NB4 (cell line): ENCODE measurements at places on chromosomes 2 and 18.
A peak's percentile ranks its signal among the peaks of the same experiment; 100 is the strongest.

DNA sequence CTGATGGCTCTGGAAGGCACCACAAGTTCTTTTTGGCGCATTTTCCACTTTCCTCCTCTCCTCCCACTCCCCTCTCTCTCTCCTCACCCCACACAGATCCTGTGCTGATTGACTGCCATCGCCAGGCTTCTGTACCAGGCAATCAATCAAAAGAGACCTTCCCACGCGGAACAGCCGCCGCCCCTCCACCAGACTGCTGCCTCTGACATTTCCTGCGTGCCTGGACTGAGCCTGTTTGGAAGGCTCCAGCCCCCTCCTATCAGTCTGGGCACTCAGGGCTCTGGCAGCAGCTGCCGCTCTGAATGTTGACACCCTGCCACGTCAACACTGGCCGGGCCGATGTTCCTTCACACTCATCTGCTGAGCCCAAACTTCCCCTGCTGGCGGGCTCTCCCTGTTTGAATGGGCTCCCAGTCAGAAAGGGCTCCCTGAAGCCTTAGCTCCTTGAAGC, 467.7 kb downstream of the EPHA4 start:
- DNase-seq, result no peak

GRCh38 chr2:61100801-61101200, 35.1 kb downstream of the SANBR start:
- DNase-seq, result no peak

GRCh38 chr2:71492112-71492511, 38.8 kb downstream of the DYSF start:
- no peak for DNase-seq

DNA sequence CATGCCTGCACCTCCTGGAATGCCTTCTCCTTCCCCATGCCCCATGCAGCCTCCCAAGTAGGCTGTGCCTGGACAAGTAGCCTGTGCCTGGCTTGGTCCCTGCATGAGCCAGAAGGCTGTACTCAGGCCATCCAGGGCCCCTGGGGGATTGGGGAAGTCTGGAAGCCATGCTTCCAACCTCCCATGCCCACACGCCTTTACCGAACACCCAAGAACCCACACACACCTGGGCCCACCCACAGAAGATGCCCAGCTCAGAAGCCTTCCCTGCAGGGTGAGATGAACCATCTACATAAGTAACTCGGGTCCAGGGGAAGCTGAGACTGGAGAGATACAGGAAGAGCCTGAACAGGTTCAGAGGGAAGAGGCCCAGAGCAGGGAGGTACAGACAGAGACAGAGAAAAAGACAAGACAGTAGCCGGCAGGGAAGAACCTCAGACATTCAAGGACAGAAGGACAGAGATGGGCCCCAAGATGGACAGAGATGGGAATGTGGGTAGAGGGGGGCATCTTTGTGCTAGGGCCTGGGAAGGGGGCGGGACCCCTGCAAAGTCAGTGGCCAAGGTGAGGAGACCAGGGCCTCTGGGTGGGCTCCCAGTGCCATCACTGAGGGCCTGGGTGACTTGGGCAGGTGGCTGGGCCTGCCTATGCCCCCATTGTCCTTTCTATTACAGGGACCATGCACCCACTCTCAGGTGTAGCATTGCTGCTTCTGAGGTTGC, 4.3 kb downstream of the BIN1 start:
- DNase-seq, result no peak

- DNase-seq, result peak; percentile 14
Measured at GRCh38 chr18:12478269-12479047, 70.7 kb downstream of the PRELID3A start.

DNA sequence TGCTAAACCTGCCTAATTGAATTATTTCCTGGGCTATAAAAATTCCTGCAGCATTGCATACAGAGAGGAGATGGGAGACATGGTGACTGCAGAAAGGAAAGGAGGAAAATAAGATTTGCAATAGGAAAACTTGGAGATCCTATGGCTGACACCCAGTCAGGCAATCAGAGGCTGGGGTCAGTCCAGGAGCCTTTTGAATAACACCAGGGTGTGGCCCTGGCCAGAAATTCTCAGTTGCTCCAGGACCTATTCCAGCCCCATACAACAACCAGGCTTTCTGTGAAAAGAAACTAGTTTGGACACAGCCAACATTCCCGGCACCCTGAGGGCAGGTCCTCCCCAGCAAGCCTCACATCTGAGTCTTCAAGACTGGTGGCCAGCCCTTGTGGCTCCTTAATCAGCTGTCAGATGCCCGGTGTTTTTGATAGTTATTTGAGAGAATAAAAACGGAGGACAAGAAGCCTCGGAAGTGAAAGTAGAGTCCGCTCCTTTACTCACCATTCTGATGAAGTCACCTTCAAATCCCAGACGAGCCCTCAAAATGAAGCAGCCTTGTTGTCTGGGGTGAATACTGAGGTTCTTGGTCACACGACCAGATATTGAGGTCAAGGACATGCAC, 31.1 kb upstream of the GMCL1 start:
- DNase-seq, result no peak
